Activated CD8-positive, alpha-beta memory T cell treated with anti-CD3 and anti-CD28 coated beads for 4 hours (primary cell): ENCODE measurements at places on chromosomes 1 and 21.

DNA sequence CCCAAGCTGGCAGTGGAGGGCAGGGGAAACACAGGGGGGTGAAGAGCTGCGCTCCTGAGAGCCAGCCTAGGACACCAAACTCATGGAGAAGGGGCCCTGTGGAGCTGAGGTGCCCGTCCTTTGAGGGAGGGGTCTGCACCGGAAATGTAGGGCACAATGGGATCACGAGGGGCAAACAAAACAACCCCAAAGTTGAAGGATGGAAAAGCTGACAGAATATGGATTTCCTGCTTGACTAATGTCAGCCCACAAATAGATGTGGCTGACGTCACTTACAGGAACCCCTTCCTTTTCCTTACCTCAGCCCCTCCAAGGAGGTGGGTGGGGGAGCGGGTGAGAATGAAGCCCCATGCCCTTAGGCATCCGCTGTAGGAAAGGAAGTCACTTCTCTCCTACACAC, 110.9 kb downstream of the KCNN3 start:
- DNase-seq: peak; percentile 33

DNA sequence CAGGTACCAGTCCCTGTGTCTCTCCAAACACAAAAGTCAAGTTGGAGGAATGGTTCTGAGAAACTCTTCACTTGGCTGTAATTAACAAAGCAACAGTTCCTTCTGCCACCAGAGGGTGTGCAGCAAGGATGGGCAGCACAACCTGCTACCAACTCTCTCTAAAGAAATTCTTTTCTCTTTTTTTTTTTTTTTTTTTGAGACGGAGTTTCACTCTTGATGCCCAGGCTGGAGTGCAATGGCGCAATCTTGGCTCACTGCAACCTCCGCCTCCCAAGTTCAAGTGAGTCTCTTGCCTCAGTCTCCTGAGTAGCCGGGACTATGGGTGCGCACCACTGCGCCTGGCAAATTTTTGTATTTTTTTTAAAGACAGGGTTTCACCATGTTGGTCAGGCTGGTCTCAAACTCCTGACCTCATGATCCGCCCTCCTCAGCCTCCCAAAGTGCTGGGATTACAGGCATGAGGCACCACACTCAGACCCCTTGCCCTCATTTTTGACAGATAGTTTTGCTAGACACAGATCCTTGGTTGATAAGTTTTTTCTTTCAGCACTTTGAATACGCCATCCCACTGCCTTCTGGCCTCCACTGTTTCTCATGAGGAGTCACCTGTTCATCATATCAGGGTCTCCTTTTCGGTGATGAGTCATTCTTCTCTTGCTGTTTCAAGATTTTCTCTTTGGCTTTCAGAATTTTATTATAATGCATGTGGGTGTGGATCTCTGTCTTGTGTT, 12.1 kb upstream of the DEGS1 start:
- no peak for DNase-seq

DNA sequence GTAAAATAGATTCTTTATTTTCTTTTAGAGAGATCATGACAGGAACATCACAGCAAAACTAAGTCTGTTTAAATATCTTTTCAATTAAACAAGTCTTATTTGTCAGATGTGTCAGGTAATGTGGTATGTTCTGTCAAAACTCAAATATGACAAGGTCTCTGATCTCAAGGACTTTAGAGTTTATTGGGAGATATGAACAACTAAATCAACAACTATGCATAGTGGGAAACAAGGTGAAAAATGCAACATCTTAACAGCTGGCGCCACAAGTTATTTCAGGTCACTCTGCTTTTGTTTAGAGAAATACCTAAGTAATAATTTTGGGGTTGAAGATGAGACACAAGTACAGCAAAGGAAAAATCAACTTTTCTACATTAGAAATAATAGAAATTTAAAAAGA, 779.4 kb upstream of the ADGRL4 start:
- DNase-seq: no peak

DNA sequence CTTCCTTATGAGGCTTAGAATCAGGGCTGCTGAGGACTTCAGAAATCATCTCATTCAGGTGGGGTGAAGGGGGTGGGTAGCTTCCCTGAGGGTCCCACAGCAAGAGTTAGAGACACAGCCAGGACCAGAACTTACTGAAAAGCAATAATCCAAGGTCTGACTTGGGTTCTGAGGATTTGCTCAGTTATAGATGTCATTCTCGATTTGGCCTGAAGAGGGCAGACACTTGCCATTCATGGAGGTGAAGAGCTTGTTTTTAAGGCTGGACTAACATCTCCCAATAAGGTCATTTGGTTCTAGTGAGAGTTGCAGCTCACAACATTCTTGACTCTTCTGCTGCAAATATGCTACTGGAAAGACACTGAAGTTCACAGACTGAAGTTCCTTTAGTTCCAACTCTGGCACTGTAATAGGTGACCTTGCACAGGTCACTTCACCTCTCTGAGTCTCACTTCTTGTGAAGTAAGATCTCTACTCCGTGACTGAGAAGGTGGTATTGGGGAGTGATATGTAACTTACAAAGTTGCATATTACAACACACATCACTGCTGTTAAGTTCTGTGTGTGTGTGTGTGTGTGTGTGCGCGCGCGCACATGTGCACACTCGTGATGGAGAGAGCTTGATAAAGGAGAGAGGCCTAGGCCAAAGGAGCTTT, 69.8 kb upstream of the DIRAS3 start:
- no peak for DNase-seq

DNA sequence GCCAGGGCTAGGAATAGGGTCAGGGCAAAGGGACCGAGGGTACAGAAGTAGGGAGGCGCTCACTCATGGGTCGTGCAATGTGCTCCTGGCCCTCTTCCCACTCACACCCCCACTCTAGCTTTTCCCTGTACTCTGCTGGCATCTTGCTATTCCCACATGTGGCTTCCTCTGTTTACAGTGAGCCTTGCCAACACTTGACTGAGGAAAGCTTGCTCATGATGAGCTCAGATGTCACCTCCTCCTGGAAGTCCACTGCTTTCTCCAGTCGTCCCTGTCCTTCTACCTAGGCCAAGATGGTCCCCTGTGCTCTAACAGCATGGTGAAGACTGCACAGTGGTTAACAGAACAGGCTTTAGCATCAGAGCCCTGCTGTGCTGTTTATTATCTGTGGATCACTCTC, 8.0 kb upstream of the RIMS3 start:
- no peak for DNase-seq

DNA sequence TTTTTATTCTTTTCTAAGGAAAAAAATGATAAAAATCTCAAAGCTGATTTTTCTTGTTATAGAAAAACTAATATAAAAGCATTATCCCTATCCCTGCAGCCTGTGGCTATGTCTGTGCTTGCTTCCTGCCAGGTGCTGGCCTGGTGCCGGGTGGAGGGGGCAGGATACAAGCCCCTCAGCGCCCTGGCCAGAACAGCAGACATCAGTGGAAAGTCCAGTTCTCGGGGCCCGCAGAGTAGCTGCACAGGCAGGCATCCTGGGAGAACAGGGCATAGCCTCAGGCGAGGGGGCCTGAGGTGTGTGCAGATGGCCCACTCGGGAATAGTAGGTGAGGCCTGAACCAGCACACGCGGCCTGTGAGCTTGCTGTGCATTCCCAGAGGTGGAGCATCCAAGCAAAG, 23.4 kb downstream of the PODN start:
- no peak for DNase-seq

GRCh38 chr1:111988743-111989453, 570 bp downstream of the KCND3 start:
- DNase-seq: no peak

- no peak for DNase-seq
Measured at GRCh38 chr1:16125483-16125882, 30.4 kb downstream of the EPHA2 start.

DNA sequence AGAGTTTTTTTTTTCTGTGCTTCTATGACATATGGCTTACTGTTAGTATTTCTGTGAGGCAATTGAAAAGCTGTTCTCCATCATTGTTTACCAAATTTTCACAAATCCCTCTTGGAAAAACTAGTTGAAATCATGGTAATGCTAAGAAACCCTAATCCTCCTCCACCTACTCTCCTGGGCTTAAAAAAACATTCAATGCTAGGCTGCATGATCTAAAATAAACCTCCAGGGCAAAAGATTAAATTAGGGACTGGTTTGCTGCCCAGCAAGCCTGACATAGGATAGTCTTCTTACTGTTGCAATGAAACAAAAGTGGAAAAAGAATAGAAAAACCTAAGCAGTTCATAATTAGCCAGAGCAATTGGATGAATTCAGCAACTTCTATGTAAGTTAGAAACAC, 16.1 kb downstream of the C1orf52 start:
- no peak for DNase-seq

DNA sequence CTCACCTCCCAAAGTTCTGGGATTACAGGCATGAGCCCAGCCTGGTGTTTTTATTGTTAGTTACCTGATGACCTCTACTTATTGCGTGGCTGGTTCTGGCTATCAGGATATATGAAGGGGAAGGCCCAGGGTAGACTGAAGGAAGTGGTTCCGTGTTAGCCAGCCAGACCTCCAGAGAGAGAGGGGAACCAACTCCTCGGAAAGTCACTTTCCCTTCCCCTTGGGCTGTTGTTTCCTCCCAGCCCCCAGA, 2.5 kb upstream of the RCSD1 start:
- no peak for DNase-seq

DNA sequence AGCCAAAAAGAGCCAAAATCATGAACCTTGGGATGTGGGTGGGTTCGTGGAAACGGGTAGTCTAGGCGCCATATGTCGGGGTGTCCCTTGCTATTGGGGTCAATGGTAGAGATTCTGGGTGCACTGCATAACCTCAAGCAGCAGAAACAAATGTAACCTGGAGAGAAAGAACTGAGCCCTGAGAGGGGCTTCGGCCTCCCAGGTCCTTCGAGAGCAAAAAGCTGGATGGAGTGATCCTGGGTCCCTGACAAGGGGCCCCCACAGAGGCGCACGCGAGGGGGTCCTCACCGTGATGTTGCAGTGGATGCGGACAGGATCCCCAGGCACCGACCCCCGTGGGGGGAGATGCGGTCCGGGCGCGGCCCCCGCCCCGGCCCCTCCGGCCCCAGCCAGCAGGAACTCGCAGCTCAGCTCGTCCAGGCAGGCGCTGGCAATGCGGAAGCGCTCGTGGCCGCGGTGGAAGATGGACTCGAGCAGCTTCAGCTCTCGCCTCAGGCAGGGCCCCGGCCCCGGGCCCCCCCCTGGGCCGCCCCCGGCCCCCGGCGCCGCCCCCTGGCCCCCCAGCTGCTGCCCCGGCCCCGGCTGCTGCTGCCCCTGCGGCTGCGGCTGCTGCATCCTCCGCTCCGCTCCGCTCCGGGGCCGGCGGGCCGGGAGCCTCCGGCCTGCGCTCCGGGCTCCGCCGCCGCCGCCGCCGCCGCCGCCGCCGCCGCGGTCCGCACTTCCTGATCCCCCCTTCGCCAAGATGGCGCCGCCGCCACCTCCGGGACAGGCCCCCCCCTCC, at the start of gene UBE2Q1:
Gene UBE2Q1 (minus strand): TSS at position 724 of the 781 bp plus-strand sequence. CDS start 109 bp downstream, at position 615.
- DNase-seq: no peak

DNA sequence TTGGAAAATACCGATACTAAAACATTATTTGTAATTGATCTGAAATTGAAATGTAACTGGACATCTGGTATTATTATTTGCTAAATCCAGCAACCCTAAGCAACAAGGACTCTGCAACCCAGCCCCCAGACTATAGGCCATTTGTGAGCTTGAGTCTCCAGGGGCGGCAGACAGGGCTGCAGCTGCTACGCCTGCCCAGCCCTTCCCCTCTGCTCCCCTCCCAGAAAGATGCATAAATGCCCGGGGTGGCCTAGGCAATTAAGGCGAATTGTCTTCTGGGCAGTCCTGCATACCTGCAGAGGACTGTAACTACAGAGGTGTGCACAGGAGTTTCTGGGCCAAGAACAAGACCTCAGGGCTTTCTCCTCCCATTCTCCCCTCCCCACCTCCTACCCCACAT, 41.2 kb upstream of the LBR start:
- no peak for DNase-seq

DNA sequence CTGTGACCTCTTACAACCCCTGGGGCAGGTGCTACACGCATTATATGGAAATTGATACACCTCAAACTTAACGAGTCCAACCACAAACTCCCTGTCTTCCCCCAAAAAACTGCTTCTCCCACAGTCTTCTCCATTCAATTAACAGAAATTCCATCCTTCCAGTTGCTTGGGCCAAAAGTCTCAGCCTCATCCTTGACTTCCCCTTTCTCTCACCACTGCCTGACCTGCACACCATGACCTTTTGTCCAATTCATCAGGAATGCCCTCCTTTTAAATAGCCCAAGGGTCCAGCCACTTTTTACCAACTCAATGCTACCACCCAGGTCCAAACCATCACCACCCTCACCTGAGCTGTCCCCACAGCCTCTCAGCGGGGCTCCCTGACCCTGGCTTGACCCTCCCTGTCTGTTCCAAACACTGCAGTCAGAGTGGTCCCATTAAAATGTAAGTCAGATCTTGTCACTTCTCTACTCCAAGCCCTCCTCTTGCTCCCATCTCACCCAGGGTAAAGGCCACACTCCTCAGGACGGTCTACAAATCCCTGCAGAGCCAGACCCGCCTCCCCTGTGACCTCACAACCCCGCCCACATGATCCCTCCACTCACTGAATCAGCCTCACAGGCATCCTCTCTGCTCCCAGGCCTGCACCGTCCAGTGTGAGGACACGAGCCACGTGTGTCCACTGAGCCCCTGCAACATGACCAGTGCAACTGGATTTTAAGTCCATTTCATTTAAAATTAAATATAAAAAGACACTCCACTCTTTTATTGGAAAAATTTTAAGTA, 18.5 kb downstream of the KCNN3 start:
- DNase-seq: no peak

GRCh38 chr1:91725618-91725988, 160.3 kb downstream of the TGFBR3 start:
- no peak for DNase-seq

GRCh38 chr1:59577774-59578173, 237.0 kb upstream of the HOOK1 start:
- DNase-seq: no peak

DNA sequence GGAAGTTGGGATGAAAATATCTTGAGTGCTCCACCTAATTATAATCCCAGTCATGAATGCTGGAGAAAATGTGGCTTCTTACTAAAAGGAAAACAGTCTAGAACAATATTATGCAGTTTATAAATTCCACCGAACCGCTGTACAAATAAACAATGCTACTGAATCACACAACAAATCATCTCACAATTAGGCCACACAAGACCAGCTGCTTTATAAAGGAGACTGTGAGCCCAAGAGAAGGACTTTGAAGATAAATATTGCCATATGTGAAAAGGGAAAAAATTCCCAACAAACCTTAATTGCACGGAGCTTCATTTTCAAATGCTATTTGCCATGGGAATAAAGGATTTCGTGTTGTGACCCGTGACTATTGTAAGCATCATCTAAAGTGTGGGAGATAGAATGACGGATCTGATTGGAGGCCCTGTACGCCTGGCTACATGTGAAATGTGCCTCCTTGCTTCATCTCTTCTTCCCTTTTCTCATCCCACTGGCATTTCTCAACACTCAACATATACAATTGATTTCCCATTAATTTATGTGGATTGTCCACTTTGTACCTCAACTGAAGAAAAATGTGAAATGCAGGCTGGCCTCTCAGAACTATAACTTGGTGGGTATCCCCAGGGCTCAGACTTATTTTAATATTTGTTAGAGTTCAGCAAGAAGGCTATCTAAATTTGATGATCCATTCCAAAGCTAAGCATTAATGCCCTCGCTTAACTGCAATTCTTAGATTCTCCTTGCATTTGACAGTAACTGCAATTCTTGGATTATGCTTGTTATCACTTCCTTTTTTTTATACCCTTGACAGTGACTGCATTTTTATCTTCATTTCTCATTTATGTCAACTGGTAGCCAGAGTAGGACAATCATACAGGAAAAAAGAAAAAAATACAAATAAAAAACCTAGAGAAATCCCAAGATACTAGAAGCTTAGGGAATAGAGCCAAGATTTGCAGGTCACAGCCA, 122.3 kb downstream of the TGFB2 start:
- DNase-seq: no peak
